Stimulated activated CD4-positive, alpha-beta T cell treated with anti-CD3 and anti-CD28 coated beads, Interleukin-4, amount 100 ng/mL, for 4 hours (primary cell): ENCODE measurements at places on chromosomes 2 and 18.

GRCh38 chr2:181103659-181104058, 123.3 kb downstream of the UBE2E3 start:
- no peak for DNase-seq

GRCh38 chr2:36413218-36413617, 57.6 kb downstream of the CRIM1 start:
- DNase-seq, result no peak

DNA sequence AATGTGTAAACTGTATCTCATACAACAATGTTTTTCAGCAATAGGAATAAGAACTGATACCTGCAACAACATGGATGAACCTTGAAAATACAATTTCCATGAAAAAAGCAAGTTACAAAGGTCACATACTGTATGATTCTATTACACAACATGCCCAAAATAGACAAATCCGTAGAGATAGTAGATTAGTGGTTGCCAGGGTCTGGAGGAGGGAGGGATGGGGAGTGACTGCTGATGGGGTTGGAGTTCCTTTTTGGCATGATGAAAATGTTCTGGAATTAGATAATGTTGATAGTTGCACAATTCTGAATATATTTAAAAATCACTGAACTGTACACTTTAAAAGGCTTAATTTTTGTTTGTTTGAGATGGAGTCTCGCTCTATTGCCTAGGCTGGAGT, 33.8 kb downstream of the UBXN4 start:
- DNase-seq, result no peak

- DNase-seq, result no peak
Observed at GRCh38 chr2:152354069-152354755, 19.2 kb downstream of the FMNL2 start.

DNA sequence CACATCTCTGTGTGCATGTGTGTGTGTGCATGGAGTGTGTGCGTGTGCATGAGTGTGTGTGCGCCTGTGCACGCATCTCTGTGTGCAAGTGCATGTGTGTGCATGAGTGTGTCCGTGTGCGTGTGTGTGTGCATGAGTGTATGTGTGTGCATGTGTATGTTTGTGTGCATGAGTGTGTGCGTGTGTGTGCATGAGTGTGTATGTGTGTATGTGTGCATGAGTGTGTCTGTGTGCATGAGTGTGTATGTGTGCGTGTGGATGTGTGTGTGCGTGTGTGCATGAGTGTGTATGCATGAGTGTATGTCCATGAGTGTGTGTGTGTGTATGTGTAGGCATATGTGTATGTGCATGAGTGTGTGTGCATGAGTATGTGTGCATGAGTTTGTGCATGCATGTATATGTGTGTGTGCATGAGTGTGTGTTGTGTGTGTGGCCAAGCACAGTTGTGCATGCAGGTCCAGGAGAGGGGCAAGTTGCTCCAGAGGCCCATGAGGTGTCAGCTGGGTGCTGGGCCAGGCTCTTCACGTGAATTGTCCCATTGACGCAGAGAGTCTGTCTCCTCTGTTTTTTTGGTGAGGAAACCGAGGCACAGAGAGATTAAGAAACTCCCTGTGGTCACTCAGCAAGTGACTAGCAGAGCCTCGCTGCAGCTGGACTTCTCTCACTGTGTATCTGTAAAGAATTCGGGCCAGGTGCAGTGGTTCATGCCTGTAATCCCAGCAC, 75.5 kb downstream of the ASB1 start:
- no peak for DNase-seq

DNA sequence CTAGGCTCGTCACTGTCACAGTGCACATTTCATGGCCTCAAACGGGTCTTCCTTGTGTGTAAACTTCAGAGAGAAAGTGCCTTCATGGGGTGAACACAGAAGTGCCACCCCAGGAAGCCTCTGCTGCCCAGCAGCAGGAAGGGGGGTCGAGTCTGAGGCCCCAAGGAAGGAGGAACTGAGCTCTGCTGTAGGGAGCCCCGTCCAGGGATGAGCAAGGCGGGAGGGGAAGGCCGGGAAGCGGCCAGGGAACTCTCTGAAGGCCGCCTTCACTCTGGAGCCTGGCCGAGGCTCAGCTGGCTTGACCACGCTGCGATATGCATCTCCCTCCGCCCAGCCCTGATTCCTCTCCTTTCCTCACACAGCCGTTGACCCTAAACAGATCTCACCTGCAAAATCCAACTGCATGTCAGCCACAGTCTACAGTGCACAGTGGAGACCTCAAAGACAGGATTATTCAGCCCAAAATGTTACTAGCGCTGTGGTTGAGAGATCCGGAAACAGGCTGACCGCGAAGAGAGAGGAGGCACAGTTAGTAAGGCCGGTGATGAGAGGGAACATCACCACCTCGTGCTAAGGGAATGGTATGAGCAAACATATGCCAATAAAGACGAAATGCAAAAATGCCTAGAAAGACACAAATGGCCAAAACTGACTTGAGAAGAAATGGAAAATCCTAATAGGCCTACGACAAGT, 34.2 kb upstream of the CTDP1 start:
- DNase-seq, result no peak

GRCh38 chr18:321865-322467, 54.1 kb upstream of the THOC1 start:
- DNase-seq, result no peak

GRCh38 chr18:78080761-78081160, 831.1 kb downstream of the GALR1 start:
- no peak for DNase-seq

GRCh38 chr2:177604271-177605065, 211.9 kb downstream of the AGPS start:
- no peak for DNase-seq

GRCh38 chr2:54370405-54371104, 85.6 kb upstream of the SPTBN1 start:
- DNase-seq, result no peak

- no peak for DNase-seq
Observed at GRCh38 chr2:138474100-138474825, 27.3 kb upstream of the SPOPL start.

DNA sequence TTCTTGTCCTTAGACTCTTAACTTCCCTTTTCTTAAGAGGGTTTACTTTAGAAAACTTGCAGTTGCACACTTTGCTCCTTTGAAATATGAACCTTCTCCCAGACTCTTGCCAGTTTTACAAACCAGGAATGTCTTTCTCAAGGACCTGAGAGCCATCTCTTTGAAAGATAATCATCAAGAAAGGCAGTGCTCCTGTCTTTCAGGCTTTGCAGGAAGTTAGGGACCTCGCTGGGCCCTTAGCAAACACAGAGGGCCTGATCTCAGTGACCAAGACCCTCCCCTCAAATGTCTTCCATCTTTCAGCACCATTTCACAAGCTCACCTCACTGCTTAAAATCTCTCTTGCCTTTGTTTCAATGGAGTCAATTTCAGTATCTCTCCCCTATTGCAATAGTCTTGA, 32.0 kb upstream of the NYAP2 start:
- no peak for DNase-seq
